Stimulated activated CD4-positive, alpha-beta T cell treated with anti-CD3 and anti-CD28 coated beads, Interleukin-4, amount 100 ng/mL, for 24 hours (primary cell): ENCODE measurements at places on chromosomes 1 and 21.

- DNase-seq, result peak; percentile 50
Observed at GRCh38 chr21:15514073-15514946, 215.5 kb upstream of the USP25 start.

DNA sequence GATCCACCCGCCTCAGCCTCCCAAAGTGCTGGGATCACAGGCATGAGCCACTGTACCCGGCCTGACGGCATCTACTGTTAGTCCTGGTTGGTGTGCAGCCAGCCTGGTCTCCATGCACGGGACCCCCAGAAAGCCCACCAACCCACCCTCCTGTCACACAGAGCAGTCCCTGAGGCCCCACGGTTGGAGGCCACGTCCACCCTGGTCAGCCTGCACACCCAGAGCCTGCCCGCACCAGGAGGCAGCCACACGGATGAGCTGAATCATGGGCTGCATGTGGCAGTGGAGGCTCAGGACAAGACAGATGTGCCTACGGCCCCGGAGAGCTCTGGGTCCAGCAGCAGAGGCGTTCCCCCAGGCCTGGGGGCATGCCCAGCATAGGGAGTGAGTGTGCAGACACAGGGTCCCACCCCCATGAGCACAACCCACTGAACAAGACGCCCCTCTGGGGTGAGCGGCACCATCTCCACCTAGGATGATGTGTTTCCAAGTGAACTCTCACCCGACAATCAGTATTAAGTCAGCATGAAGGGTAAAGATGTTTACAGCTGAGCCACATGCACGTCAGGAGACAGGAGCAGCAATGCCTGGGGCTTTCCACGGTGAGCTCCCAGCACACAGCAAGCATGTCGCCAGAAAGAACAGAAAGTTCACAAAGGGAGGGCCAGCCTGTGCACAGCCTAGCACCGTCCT, 102.1 kb downstream of the WDR4 start:
- DNase-seq, result no peak

DNA sequence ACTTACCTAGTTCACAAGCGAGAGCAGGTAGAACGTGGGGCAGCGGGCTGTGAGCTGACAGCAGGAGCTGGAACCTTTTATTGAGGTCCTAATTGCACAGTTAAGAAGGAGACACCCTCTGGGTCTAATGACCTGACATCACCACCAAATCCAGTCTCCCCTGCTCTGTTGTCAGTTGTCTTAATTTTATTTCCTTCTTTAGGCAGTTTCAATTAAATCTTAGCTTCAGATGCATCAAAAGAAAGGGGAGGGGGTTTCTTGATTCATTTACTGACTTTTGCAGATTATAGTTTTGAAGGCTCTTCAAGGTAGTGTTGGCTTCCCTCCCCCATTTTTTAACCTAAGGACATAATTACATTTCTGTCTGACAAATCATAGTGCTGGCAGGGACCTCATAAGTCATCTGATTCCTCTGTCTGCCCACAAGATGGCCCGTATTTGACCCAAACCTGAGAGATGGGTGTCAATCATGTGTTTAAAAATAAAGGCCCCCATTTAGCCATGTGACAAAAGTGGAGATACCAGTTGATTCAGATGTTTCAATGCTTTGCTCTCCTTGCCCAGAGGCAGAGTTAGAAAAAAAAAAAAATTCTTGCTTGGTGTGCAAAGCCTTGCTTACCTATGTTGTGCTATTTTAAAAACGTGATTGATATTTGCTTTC, at the start of gene TCHHL1:
Gene TCHHL1, minus strand, starts transcription at position 51 of the 661 bp plus-strand sequence. CDS start 921 bp downstream, outside the sequence.
- DNase-seq, result no peak

DNA sequence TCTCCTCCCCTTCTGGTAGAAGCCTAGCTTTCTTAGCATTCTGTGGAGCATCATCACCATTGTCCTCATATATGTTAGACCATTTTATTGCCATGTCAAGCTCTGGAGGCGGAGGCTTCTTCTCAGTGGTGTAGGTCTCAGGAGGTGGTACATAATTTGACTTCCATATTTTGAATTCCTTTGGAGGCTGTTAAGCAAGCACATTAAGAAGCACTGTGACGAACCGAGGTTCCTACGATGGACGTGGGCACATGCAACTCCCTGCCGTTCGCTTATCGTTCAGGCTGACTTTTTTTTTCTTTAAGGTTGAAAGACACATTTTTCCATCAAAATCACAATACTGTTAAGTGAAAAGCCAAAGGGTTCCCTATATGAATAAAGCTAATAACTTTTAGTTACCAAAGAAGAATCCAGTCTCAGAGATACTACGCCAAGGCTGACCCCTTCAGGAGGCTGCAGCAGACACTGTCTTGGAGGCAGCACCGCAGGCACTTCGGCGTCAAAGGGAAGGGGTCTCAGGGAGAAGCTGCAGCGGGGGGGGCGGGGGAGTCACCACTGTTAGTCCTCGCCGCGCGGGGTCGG, 835 bp downstream of the C1orf52 start:
- DNase-seq, result no peak

GRCh38 chr1:1889847-1890505, 911 bp downstream of the GNB1 start:
- DNase-seq, result peak; percentile 41

GRCh38 chr1:96842215-96842614, 120.6 kb downstream of the PTBP2 start:
- DNase-seq, result no peak

DNA sequence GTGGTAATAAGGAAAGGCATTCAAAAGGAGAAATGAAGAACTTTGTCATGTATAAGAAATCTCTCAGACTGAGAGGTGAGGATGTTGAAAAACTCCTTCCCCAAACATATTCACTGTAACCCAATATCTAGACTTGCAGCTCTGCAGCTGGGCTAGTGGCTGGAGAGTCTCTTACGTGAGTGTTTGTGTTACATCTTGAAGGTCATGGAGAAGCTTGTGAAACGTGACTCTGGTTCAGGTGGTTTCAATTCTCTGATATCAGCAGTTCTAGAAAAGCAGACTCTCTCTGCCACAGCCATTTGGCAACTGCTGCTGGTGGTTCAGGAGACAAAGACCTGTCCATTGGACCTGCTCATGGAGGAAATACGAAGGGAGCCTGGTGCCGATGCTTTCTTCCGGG, 55.0 kb upstream of the EPHA8 start:
- no peak for DNase-seq

DNA sequence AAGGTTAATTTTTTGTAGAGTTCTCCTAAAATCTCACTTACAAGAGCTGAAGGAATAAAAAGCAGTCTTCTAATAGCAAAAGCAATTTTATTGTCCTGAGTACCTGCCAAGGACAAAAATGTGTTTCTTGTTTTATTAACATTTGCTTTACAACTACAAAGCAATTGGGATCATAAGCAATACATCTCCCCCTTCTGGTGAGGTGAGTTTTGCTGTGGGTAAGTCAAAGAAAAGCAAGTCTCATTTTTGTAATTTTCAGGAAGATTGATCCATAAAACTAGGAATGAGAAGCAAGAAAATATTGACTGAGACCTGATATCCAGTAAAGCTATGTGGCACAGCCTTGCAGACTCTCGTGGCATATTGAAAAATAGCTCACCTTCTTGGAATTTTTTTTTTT, 2162.7 kb downstream of the NCAM2 start:
- DNase-seq, result no peak

DNA sequence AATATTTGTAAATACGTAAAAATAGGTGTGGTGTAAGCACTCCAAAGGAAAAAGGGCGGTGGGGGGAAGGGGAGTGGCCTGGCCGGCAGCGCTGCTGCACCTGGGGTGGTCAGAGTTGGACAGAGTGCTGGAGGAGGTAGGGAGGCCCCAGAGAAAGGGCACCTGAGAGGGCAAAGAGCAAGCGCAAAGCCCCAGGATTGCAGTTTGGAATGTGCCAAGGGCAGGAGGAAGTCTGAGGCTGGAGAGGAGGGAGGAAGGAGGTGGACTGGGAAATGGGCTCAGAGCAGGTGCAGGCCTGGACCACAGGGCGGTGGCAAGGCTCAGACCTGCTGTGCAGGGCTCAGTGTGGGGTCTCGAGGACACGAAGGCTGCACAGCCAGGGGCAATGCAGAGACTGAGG, 30.6 kb downstream of the LDLRAP1 start:
- DNase-seq, result no peak

- DNase-seq, result no peak
Observed at GRCh38 chr1:203210988-203211387, 18.5 kb downstream of the CHIT1 start.

- DNase-seq, result no peak
Observed at GRCh38 chr21:45064618-45065399, 9.6 kb upstream of the ADARB1 start.
